ENCODE measurements at places on chromosomes 5 and 9.

GRCh38 chr9:72382405-72382804, 17.4 kb upstream of the ZFAND5 start:
- no peak for DNase-seq

- DNase-seq = no peak
Observed at GRCh38 chr5:65555287-65555686, 7.7 kb downstream of the CENPK start.

GRCh38 chr9:85200726-85201404, 531.3 kb downstream of the NTRK2 start:
- no peak for DNase-seq

DNA sequence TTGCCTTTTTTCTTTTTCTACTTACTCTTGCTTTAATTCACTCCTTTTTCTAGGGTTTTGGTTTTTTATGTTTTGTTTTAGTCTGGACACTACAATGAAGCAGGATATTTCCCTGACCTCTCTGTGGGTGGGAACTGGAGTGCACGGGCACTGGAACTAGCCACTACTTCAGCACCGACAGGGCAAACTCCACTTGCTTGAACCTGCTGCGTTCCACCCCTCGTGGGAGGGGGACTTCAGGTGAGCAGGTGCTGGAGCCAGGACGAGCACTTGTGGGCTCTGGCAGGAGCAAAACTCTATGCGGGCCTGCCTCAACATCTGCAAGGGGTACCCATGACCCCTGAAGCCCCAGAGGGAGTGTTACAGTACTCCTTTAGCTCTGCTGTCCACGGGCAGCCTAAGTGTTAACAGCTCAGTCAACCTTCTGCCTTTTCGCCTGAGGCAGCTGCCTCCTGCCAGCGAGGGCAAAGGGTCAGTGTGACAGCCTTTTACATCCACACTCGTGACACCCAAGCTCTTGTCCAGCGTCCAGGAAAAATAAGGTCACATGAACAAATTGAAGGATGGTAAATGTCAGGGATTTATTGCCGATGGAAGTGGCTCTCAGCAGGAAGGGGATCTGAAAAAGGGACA, 144.1 kb upstream of the NFIL3 start:
- DNase-seq = no peak

DNA sequence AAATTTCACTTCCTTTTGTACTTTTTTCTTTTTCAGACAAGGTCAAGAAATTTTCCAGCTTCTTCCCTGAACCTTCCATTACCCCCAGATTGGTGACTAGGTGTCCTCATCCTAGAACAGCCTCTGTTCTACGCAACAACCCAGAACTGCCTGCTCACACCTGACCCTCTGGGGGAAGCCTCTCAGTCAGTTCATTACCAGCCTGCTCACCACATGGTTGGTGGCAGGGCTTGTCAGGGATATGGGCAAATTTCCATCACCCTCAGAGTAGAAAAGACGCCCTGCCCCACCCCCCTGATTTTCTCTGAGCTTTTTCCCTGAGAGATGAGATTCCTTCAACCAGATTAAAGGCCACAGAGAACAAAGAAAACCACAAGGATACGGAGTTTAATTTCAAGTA, 5.3 kb upstream of the CFAP95 start:
- DNase-seq = no peak

- DNase-seq = no peak
Observed at GRCh38 chr5:16727755-16728325, 111.0 kb upstream of the RETREG1 start.

DNA sequence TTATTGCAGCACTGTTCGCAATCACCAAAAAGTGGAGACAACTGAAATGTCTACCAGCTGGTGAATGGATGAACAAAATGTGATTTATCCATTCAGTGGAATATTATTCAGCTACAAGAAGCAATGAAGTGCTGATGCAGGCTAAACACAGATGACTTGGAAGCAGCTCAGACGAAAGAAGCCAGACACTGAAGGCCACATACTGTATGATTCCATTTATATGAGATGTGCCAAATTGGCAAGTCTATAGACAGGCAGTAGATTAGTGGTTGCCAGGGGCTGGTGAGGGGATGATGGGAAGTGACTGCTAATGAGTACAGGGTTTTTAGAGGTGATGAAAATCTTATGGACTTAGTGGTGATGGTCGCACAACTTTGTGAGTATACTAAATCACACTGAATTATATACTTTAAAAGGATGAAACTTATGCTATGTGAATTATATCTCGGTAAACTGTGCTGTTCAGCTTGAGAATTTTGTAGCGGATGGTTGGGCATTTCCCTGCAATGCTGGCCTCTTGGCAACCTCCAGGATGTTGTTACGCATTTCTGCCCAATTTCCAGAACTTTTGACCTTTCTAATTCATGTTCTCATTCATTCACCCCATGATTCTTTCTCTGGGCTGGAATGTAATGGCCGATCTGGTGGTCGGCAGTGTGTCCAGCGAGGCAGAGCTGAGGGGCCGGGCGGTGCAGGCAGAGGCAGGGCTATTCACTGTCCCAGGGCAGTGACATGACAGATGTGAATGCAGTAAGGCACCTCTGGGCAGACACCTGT, 22.0 kb upstream of the WNK2 start:
- DNase-seq = no peak

DNA sequence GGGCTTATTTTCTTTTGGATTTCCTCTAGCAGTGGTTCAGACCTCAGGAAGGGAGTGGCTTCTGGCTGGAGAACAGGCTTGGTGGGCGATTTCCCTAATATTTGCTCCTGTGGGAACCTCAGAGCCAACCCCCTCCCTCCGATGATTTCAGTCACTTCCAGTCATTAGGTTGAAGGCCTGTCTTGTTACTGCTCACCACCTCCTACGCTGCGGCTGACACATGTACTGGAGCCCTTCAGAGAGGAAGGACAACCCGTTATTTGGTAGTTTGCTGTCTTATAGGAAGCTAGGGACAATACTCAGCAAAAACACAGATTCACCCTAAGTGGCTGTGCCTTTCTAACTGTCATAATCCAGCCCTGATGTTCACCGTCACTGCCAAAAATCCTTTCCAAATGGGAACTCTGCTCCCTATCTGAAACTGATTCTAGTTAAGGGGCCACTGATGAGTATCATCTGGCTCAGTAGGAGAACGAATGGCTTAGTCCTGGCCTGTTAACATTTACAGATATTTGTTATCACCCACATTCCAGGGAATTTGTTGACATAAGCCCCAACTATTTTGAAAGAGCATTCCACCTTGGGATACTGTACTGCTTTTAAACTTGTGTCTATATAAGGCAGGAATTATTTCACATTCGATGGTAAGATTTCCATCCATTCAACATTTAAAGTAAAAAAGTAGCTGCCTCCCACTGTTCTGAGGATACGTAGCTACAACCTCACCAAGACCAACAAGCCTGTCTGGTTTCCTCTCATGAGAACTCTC, 29.3 kb upstream of the ANKH start:
- DNase-seq = no peak

GRCh38 chr9:89888677-89889076, 283.9 kb downstream of the GADD45G start:
- DNase-seq = no peak

DNA sequence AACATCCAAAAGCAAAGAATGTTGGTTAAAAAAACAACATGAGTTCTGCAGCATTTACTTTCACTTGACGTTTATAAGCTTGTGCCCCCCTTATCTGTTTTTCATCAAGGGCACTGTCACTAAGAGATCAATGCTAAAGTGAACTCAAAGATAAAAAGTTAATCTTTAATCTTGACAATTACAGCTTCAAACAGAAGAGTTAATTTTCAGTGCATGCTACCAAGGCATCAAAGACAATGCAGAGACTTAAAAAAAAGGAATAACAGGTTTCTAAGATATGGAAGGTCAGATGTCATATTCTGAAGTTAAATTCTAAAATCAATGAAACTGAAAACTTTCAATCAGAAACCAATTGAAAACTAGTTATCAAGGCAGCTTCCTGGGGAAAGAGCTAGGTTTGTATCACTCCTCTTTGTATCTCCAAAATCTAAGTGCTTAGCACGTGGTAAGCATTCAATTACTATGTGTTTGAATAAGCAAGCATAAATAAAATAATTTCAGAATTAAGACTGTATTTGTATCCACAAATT, 37.6 kb downstream of the TMEM245 start:
- no peak for DNase-seq

GRCh38 chr5:83871533-83872395, 151.1 kb upstream of the HAPLN1 start:
- DNase-seq = no peak

DNA sequence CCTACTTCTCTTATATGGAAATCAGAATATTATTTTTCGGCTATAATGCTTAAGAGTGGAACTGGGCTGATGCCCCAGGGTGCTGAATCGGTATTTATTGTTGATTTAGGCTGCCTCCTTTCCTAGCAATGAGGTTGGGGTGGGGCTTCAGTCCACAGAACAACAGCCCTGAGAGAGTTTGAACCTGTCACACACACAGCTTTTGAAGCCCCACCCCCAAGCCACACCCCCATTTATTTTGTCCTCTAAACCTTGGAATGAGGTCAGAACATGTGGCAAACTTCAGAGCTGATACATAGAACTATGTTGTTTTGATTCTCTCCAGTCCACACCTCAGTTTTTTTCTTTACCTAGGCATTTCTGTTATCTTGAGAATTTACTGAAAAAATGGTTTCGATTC, 51.7 kb upstream of the CAMK4 start:
- no peak for DNase-seq

- DNase-seq = no peak
Observed at GRCh38 chr9:112422417-112423148, 42.7 kb downstream of the HSDL2 start.

GRCh38 chr5:32095261-32095671, 78.9 kb downstream of the GOLPH3 start:
- no peak for DNase-seq

DNA sequence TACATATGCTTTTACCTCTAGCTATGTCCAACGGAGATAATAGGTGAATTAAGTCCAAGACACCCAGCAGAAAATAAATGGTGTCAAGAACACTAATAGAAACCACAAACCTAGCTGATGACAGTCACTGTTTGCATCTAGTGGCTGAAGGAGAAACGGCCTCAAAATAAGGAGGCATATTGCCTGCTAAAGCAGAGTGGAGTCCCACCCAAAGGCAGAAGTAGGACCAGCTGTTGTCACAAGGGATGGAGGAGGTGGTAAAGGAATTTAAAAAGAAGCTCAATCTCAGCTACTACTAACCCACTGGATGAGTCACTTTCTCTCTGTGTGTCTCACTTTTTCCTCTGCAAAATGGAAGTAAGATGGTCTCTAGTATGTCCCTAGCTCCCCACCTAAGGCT, 224.3 kb downstream of the GRIA1 start:
- DNase-seq = no peak

DNA sequence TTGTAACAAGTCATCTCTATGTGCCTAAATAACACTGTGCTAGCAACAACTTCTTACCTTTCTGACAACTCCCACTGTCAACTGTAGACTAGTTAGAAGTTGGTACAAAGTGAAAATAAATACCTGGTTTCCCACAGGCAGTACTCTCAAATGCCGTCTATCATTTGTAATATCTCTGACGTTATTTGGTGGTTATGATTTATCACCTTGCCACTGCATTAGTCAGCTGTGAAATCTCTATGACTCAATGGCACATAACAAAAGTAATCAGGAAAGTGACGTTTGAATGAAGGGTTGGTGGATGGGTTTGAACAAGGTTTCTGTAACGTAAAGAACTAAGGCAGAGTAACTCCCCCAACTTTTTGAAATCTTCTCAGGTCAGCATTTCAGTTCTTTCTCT, 592.3 kb downstream of the MAT2B start:
- no peak for DNase-seq

DNA sequence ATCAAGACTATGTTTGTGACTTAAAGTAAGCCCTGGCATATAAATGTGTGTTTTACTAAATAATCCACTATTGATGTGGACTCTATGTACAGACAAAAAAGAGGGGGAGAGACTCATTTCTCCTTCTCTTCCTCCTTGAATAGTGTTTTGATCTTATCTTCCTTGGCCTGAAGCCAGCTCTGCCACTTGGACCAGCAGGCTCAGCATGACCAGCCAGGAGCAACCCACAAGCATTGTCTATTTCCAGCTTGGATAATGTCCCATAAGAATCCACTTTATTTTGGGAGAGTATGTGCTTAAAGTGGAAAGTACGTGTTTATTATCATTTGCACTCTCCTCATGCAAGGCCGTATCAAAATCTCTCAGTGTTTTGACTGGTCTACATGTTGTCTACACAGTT, 23.8 kb upstream of the SLC46A2 start:
- no peak for DNase-seq

GRCh38 chr5:139687656-139688055, 39.5 kb downstream of the CXXC5 start:
- DNase-seq = no peak

- no peak for DNase-seq
Observed at GRCh38 chr9:92721548-92721947, 43.1 kb downstream of the BICD2 start.

GRCh38 chr5:126044111-126044668, 379.0 kb upstream of the GRAMD2B start:
- no peak for DNase-seq

DNA sequence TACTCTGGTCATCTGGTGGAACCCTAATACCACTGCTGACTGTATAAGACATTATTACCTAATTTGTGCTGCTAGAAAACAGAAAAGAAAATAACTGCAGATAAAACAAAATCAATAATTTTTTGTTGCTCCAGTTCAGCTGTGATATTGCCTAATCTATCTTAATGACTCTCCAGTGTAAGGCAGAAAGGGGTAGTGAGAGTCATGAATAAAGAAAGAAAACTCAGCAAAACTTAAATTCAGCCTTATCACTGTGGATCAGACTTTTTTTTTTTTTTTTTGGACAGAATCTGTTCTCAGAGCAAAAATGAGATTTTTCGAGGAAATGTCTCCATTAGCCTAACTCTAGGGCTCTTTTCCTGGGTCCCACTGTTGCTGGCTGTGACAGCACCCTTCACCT, 1.1 kb upstream of the DOCK2 start:
- DNase-seq = no peak
